ENCODE measurements at places on chromosomes 7 and 10. TPM values are rescaled to one million over a fixed set of nuclear protein-coding genes. Genes with fewer than 3 reads are reported as not detected.

The ITGA8 gene
- 1.0 TPM for total RNA-seq

The HOXA9 gene
- 0.70 TPM for total RNA-seq

The CFAP70 gene
- 2.3 TPM for total RNA-seq

The WEE2 gene
- not detected for total RNA-seq

The SLC25A40 gene
- total RNA-seq, result 14.4 TPM

The MYH16 gene
- total RNA-seq, result not detected

The TUBAL3 gene
- total RNA-seq, result 0.75 TPM

The KCNH2 gene
- total RNA-seq, result 74.6 TPM

The CTTNBP2 gene
- total RNA-seq, result 1.6 TPM

The ARHGEF35 gene
- total RNA-seq, result 1.3 TPM

GRCh38 chr10:71840958-71841335 lies 10.1 kb downstream of the PSAP start:
- peaks cover 15% of the 10 kb centered on the region for H3K4me1 ChIP-seq
- DNase-seq, result no peak
- no peaks in the 10 kb centered on the region for H3K36me3 ChIP-seq
- H3K27ac ChIP-seq, result no peak overlapping the region
- no peaks in the 10 kb centered on the region for H3K27me3 ChIP-seq
- no peak overlapping the region for H3K4me3 ChIP-seq

DNA sequence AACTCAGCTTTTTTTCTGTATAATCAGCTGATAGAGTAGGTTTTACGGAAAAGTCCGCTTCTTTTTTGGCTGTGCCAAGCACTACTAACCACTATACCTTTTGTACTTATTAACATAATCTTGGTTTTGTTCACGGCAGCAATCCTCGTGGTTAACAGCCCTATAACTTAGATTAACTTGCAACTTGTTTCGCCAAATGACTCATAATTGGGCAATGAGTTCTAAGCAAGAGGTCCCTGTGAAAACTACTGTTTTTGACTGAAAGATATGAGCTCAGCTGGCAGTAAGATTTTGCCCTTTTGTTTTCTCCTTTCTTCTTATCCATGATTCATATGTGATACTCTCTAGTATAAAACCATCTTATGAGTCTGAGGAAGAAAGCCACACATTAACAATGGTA lies 345.0 kb upstream of the PCDH15 start:
- no peaks in the 10 kb centered on the region for H3K27me3 ChIP-seq
- H3K4me1 ChIP-seq, result no peaks in the 10 kb centered on the region
- H3K4me3 ChIP-seq, result no peak overlapping the region
- DNase-seq, result no peak

DNA sequence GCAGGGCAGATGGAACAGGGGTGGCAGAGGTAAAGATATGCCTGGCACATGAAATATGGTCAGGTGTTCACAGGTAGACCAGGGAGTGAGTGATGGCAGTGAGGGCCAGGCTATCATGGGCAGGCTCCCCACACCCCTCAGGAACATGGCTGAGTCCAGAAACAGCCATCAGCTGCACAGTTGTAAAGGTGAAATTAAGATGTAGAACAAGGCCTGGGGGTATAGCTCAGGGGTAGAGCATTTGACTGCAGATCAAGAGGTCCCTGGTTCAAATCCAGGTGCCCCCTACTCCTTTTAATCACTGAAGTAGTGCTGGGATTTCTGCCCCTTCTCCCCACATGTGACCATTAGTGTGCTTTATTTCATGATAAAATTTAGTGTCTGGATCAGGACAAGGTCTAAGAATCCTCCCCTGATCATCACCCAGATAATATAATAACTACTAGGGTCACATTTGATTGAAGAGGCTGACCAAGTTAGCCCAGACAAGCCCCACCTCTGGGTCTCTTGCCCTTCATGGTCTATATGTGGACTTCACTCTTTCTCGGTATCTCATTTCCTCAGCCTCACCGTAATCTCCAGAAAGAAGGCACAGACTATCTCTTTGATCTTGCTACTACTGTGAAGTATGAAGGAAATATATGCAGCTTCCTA lies 69.0 kb downstream of the ZNF783 start:
- no peaks in the 10 kb centered on the region for H3K27me3 ChIP-seq
- DNase-seq, result no peak
- H3K36me3 ChIP-seq, result no peaks in the 10 kb centered on the region
- H3K27ac ChIP-seq, result no peak overlapping the region

GRCh38 chr10:102121739-102122372 lies 1.7 kb upstream of the LDB1 start:
- no peak overlapping the region for H3K4me3 ChIP-seq
- peaks cover 30% of the 10 kb centered on the region for H3K4me1 ChIP-seq
- DNase-seq, result no peak
- no peaks in the 10 kb centered on the region for H3K27me3 ChIP-seq
- H3K27ac ChIP-seq, result peak overlapping the region; percentile 93
- H3K36me3 ChIP-seq, result no peaks in the 10 kb centered on the region

- H3K27me3 ChIP-seq, result no peaks in the 10 kb centered on the region
- no peak for DNase-seq
- H3K27ac ChIP-seq, result no peak overlapping the region
These were observed 32.0 kb downstream of the GRID1 start for GRCh38 chr10:86334488-86335085.

GRCh38 chr10:36362257-36362656 lies 720.2 kb upstream of the FZD8 start:
- H3K36me3 ChIP-seq, result no peaks in the 10 kb centered on the region
- H3K4me1 ChIP-seq, result no peaks in the 10 kb centered on the region
- no peak overlapping the region for H3K4me3 ChIP-seq
- DNase-seq, result no peak
- no peaks in the 10 kb centered on the region for H3K27me3 ChIP-seq
- no peak overlapping the region for H3K27ac ChIP-seq

GRCh38 chr7:108142675-108143259 lies 12.6 kb upstream of the LAMB4 start:
- no peaks in the 10 kb centered on the region for H3K36me3 ChIP-seq
- no peaks in the 10 kb centered on the region for H3K4me1 ChIP-seq
- no peak for DNase-seq
- H3K4me3 ChIP-seq, result no peak overlapping the region
- H3K27me3 ChIP-seq, result no peaks in the 10 kb centered on the region
- no peak overlapping the region for H3K27ac ChIP-seq

DNA sequence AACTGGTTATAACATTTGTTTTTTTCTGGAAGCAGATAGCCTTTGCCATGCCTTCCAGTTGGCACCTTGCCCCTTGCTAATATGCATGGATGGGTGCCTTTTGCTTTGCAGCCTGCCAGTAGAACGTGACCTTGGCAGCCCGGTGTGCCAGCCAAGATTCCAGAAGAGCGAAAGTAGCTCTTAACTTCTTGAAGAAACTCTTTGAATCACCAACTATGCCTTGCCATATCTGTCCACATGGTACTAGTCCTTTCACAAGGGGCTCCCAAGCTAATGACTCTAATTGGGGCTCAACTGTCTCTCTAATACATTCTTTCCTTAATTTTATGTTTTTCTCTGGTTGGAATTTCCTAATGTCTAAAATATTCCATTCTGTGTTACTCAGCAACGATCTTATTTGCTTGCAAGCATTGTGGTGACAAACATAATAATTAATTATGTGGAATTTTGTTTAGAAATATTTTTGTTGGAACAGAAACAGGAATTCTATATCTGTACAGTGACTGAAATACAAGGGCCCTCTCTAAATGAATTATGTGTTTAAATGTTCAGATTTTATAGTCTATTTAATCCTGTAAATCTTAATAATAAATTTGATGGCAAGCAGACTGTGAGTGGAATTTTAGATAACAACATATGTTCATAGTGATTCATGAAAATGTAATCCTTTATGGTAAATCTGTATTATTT lies 45.8 kb downstream of the HDAC9 start:
- no peak for DNase-seq
- no peaks in the 10 kb centered on the region for H3K27me3 ChIP-seq
- H3K36me3 ChIP-seq, result no peaks in the 10 kb centered on the region
- no peak overlapping the region for H3K4me3 ChIP-seq
